Common myeloid progenitor, CD34-positive (primary cell): ENCODE measurements at places on chromosomes 7 and 10.

GRCh38 chr10:61878740-61879068, 22.8 kb upstream of the ARID5B start:
- DNase-seq: no peak

- no peak for DNase-seq
These were observed 83.9 kb downstream of the LHPP start for GRCh38 chr10:124545351-124546054.

DNA sequence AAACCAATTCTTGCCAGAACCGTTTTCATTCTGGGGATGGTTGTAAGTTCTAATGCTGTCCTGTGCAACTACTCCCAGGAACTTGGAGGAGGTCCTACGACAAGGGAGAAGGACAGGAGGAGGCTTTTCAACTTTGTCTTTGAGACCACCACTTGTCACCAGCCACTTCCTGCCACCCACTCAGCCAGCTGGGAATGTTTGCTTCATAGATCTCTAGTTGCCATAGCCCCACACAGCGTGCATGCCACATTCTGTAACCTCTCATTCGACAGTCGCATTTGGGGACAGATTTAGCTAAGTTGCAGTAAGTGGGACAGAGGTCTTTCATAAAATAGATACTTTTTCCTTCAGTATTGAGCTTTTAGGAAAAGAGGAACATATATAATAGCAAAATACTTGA, 78.0 kb downstream of the TAF3 start:
- no peak for DNase-seq

GRCh38 chr7:51141451-51142003, 175.1 kb downstream of the COBL start:
- peak; percentile 78 for DNase-seq

DNA sequence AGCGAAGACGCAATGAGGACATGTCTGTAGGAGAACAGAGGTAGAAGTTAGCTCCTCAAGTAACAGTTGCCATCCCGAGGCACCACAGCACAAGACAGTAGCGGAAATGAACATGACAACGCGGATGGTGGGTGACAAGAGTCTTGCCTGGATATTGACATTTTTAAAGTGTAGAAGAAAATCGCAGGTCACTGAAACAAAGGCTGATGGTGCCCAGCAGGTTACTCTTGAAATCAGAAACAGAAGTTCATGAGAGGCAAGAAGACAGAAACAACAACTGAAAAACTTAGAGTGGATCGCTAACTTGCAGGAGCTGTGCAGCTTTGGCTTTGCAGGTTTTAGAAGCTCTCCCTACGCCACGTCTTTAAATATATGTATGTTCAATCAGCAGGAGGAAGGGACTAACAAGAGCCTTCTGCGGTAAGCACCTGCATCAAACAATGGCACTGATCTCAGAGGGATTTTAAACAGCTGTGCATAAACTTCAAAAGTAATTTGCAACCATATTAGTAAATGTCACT, 1.8 kb downstream of the PRKCQ start:
- no peak for DNase-seq

- DNase-seq: no peak
These were observed 232.1 kb downstream of the PTPRN2 start for GRCh38 chr7:158355456-158356065.

- DNase-seq: no peak
These were observed 38.0 kb upstream of the LEP start for GRCh38 chr7:128203047-128203491.

GRCh38 chr7:36408589-36408988, 18.9 kb downstream of the ANLN start:
- DNase-seq: no peak

DNA sequence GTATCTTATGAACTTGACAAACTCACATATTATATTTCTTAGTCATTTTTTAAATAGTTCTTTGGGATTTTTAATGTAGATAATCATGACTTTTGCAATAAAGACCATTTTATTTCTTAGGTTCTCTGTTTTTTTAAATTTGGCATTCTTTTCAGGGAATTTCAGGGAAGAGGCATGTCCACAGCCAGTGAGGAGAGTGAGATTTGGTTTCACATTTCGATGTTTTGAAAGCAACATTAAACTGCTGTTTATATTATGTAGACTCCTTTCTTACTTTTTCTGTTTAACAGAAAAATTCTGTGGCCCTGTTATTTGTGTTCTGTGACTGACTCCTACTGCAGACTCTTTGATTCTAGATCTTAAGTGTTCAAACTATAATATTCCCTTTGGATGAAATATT, 153.7 kb downstream of the FAM107B start:
- DNase-seq: no peak

- DNase-seq: no peak
These were observed 505 bp upstream of the FAM204A start for GRCh38 chr10:118342638-118343020.

DNA sequence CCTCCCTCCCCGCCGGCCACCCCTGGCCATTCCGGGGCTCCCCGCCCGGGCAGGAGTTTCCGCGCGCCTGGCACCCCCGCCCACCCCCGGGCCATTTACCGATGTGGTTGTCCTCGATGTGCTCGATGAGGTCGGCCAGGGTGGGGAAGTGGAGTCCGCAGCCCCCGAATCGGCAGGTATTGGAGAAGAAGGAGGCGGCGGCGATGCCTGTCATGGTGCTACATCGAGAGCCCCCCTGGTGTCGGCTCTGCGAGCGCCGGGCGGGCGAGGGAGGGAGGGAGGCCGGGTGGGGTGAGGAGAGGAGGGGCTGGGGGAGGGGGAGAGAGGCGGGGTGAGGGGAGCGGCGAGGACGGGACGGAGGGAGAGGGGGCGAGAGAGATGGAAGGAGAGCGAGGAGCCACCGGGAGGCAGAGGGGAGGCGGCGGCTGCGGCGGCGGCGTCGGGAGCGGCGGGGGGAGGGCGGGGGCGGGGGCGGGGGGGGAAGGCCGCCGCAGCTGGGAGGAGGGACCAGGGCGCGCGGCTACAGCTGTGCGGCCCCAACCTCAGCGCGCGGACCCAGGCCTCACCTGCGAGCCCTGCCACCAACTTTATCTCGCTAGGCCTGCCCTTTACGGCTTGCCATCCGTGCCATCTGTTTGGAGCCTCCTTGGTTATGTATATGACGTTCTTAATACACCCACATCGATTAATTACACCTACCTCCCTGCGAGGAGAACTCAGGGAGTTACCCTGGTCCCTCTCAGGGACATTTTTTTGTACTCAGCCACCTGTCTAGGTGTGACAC, at the start of gene JAZF1:
Gene JAZF1 (minus strand): TSS at position 432 of the 784 bp plus-strand sequence.
- DNase-seq: peak; percentile 78

DNA sequence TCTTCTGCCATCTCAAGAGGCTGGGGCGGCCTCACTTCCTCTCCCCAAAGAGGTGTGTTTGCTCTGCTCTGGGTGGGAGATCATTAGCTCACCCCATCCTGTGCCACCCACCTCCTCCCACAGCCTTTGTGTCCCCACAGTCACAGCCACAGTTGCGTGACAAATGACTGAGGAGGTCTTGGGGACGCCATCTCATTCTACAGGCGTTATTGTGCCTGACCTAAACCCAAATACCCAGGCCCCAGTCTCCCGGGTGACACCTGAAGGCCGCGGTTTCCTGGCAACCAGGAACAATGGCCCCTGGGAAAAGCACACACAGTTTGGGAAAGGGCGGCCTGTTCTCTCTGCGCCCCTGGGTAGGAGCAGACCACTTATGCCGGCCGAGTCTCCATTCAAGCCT, 51.6 kb downstream of the SLIT1 start:
- DNase-seq: no peak
